ENCODE measurements at places on chromosomes 5 and 9.

- no peak for DNase-seq
Observed at GRCh38 chr5:176485176-176485575, 37.0 kb downstream of the FAF2 start.

- no peak for DNase-seq
Observed at GRCh38 chr5:172905346-172906140, 53.7 kb upstream of the RPL26L1 start.

- no peak for DNase-seq
Observed at GRCh38 chr9:14497476-14497875, 183.5 kb upstream of the NFIB start.

- DNase-seq = no peak
Observed at GRCh38 chr5:16095612-16096011, 84.0 kb downstream of the MARCHF11 start.

GRCh38 chr9:88481933-88482332, 53.0 kb upstream of the NXNL2 start:
- DNase-seq = no peak

DNA sequence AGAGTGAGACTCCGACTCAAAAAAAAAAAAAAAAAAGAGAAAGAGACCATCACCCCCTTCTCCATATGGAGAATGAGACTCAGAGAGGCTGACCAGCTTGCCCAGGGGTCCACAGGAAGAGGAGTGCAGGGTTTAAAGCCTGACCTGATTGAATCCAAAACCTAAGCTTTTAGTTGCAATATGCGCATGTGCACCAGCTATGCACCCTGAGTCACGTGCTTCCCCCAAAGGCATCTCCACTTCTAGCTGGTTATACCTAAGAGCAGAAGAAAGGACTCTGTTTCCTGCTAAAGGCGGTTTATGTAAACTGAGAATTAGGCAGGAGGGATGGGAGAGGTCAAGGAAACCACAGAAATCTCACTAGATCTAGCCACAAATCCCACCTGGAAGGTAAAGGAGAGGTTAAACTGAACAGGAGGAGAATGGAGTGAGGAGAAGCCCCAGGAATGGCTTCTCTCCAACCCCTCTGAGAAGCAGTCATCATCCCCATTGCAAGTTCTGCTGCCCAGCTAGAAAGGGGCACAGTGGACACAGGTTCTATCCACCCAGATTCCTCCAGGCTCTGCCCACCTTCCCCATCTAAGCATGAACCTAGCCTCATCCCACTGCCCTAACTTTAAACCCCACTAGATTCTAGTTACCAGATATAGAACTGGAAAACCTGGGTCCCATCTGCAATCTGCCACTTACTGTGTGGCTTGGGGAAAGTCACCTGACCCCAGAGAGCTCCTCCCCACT, 171.3 kb downstream of the ACTL7B start:
- no peak for DNase-seq

GRCh38 chr5:150167908-150168307, 1.3 kb downstream of the CDX1 start:
- DNase-seq = no peak

DNA sequence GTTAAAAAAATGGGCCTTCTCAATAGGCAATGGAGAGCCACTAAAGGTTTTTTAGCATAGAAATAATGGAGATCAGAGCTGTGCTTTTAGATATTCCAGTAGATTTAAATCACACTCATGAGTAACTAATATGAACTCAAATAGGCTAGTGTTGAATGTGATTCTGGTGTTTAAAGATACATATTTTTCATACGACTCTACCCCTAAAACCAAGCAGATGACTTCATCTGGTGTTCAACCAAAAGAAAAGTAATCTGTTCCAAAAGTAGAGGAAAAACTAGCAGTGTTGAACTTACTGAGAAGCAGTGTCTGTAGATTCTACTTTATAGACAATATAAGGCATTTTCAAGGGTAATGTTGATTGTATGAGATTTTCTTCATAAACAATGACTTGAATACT, 138.1 kb downstream of the TSSK1B start:
- DNase-seq = no peak

- no peak for DNase-seq
Observed at GRCh38 chr9:131889437-131890251, 149.8 kb upstream of the RAPGEF1 start.

GRCh38 chr5:115831163-115831768, 10.1 kb downstream of the ATG12 start:
- DNase-seq = no peak

- DNase-seq = no peak
Observed at GRCh38 chr9:2385746-2386145, 235.8 kb upstream of the VLDLR start.

DNA sequence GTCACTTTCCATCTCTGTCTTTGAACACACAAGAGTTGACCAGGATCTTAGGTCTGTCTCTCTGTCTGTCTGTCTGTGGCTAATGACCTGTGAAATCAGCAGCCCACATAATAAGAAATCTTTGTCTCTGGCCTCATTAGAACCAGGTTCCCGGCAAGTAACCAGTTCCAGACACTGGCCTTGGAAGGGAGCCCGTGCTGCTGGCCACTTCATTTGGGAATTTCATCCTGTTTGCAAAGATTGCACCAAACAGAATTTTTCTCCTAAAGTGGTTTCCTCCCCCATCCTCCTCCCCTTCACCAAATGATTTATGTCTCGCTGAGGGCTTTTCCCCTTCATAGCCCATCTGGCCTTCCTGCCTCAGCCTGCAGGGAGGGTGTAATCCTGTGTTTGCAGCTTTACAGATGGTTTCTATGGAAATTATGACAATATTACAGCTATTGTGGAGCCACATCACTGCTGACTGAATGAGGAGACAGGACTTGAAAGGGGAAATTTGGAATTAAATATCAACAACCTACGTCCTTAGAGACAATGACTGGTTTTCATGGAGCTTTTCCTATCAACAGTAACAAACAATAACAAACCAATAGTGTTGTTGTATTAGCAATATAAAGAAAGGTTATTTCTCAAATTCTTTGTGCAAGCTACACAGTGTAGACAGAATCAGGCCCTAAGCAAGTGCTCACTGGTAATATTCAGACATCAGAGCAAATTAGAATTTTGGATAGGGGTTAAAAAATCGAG, 25.7 kb downstream of the DPYSL3 start:
- no peak for DNase-seq

DNA sequence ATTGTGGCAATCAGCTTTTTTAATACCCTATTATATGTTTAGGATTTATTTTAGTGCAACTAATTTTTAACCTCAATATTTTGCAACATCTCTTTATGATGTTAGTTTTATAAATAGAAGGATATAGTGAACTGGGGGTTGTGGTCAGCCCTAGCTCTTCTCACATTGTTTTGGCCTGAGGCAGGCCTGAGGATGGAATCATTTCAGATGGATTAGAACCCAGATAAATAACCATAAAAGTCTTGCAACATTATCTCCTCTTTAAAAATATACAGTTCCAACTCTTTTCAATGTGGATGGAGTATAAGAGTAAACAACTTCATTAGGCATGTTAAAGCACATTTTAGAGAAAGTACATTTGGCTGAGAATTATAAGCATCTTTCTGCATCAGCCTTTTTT, 522.7 kb downstream of the NR2F1-AS1 start:
- DNase-seq = no peak

- no peak for DNase-seq
Observed at GRCh38 chr9:93642961-93643360, 66.6 kb downstream of the PHF2 start.

- no peak for DNase-seq
Observed at GRCh38 chr5:141646026-141646425, 5.2 kb downstream of the FCHSD1 start.

DNA sequence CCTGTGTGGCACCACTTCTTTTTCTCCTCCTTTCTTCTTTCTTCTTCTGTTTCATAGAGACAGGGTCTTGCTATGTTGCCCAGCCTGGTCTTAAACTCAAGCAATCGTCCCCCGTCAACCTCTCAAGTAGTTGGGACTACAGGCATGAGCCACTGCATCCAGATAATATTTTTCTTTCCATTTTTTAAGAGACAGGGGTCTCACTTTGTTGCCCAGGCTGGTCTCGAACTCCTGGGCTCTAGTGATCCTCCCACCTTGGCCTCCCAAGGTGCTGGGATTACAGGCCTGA, 47.4 kb upstream of the IER5L start:
- no peak for DNase-seq

GRCh38 chr9:115810166-115810565, 343.4 kb upstream of the PAPPA start:
- no peak for DNase-seq

DNA sequence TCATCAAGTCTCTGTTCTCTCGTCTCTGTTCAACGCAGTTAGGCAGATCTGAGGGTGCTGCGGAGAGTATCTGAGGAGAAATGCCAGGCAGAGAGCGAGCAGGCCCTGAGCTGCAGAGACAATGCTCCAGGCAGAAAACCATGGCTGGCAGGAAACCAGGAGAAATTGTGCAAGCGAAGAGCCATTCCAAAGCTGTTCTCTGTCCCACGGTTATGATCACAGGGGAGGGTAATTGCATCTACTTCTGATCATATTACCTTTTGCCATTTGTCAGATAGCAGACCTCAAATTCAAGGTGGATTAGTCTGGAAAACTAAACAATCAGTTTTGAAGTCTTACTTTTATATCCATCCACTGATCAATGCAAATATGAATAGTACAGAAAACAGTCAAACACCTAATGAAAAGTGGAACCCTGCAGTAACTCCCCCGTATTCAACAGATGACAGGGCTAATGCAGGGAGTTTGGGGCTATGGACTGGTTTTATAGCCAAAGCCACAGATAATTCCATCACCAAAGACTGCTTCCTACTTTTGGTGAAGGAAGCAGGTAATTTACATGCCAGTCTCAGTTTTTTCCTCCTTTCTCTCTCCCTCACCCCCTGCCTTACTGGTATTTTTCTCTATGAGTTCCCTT, 228.0 kb downstream of the DCP2 start:
- no peak for DNase-seq

DNA sequence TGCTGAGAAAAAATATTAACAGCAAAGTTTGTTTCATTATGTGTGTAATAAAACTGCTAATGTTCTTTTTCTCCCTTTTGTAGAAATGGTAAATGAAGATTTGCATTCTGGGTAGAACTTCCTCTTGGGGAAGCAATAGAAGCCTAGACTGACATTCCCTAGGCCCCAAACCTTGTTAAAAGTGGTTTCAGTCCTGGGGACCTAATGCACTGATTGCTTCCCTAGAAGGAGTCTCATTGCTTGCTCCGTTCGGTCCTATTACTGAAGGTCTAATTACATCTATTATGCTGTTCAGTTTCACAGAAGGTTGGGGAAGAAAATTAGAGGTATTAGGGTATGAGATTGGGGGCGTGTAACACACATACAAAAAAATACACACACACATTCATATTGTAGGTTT, 893.8 kb downstream of the TLE4 start:
- DNase-seq = no peak

DNA sequence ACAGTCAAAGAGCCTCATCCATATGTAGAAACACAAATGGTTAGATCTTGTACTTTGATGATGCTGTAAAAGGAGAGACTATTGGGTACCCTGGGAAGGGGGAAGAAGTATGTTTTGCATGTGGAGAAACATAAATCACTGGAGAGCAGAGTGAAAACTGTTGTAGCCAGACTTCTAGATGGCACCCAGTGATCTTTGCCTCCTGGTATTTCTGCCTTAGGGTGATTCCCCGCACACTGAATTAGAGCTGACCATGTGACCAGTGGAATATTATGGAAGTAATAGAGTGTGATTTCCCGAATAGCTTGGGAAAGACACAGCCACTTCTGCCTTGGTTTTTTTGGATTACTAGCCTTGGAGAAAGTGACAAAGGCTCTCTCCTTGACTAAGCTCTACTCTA, 174.3 kb downstream of the LPAR1 start:
- DNase-seq = no peak

DNA sequence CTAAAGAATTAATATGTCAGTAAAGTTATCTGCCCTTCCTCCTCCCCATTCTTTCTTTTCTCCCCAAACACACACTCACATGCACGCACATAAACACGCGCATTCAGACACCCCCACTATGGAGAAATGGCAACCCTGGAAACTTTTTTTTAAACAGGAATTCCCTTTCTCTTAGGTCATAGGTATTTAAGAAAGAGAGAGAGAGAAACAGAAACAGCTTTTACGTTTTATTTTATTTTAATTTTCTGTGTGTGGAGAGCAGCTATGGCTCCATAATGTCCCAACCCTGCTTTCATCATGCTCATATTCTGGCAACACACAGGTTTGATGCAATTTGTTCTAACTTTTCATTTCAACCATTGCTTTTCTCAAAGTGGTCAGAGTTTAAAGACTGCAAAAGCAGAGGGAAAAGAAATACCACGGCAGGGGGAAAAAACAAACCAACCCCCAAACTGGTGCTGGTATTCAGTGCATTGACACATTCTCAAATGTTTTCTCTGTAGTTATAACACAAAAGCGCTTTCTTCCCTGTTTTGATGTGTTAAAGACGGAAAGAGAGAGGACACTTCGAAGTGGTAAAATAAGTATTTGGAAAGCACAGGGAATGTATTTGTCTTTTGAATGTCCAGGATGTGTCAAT, 126.0 kb upstream of the TMEM161B start:
- DNase-seq = no peak

DNA sequence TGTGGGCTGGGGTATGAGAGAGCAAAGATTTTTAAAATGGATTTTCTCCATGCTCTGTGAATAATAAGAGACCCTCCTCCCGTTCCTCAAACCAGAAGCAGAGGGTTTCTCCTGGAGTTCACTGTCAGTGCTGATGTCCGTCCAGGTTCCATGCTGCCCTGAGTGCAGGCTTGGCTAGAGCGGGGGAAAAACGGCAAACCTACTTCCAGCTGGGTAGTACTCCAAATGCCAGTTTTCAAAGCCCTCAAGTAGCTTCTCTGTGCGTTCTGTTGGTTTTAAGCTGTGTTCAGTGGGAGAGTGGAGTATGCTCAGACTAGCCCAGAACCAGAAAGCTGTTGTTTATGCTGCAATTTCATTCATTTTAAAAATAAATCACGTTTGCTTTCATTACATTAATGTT, 40.3 kb downstream of the RASGEF1C start:
- no peak for DNase-seq

DNA sequence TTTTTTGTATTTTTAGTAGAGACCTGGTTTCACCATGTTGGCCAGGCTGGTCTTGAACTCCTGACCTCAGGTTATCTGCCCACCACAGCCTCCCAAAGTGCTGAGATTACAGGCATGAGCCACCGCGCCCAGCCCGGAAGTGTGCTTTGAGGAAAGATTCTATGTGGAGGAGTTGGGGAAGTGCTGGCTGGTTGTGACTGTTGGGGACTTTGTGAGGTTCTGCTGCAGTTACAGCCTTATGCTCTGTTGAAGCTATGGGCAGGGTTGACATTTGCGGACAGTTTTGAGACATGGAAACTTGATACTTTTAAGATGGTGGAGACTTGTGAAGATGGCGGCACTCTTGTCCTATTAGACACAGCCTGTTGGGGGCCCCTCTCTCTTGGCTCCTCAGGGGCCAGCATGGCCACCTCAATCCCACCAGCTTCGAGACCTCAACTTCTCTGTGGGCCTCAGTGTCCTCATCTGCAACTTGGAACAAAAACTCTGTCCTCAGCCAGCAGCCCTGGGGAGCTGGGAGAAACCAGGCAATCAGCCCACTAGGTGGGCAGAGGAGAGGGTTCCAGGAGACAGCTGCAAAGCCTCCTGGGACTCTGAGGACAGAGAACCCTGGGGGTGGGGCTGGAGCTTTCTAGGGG, 24.9 kb downstream of the C9orf50 start:
- no peak for DNase-seq

- no peak for DNase-seq
Observed at GRCh38 chr5:102589661-102590060, 90.9 kb upstream of the SLCO6A1 start.

GRCh38 chr9:70085241-70085640, 41.6 kb downstream of the MAMDC2 start:
- no peak for DNase-seq
